CD4-positive, alpha-beta T cell treated with Interleukin-2 at 100 ng/mL for 4 hours (primary cell): ENCODE measurements at places on chromosomes 12 and 14.

DNA sequence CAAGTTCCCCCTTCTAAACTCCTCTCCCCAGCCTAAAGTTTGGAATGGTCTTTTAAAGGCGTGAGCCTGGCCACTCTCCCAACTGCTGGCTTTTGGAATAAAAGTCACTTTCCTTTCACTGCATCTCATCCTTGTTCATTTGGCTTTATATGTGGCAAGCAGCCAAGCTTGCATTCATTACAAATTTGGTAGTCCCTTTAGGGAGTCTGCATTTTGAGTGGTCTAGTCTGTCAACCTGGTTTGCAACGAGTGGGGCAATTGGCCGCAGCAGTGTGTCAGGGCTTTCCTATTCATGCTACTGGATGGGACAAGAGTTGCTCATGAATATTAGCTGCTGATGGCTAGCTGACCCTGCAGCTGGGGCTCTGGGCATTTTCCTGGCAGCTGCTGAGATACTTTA is 57.0 kb downstream of the CATSPERB start:
- DNase-seq = no peak

DNA sequence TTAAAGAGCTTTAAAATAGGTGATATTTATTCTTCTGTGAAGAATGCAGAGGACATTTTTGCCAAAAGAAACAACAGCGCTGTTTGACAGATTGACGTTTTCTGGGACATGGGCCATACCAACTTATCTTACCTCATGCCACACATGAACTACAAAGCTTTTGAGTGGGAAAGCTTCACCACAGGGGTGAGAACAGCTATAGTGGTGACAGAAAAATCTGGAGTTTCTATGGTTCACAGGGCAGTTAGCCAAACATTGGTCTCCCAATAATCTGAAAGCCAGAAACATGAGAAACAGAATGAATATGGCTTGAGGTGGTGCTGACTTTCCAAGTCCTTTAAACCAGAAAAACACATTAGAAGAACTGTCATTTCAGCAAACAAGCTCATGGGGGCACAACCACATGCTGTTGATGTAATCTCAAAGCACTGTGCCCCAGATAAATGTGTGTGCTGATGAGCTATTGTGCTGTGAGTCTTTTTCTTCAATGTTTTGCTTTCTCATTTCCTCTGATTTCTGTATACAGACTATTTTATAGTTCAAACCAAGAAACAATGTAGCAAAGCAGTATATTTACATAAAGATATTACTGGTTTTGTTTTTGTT is 905.4 kb downstream of the SLC16A7 start:
- DNase-seq = no peak

DNA sequence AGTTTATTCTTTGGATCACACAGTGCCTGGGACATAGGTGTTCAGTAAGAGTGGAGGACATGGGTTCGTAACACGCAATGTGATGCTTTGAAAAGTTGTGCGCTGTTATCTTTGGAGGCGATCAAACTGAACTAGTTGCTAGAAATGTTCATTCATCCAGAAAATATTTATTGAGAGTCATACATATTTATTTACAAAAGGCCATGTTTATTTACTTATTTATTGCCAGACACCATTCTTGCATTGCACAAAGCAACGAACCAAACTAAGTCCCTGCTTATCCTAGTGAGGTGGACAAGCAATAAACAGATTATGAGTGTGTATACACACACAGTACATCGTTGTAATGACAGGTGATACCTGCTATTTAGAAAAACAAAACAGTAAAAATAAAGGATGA is 12.6 kb downstream of the BHLHE41 start:
- no peak for DNase-seq

- DNase-seq = no peak
These were observed 67.6 kb downstream of the GTF2A1 start for GRCh38 chr14:81153187-81153586.

DNA sequence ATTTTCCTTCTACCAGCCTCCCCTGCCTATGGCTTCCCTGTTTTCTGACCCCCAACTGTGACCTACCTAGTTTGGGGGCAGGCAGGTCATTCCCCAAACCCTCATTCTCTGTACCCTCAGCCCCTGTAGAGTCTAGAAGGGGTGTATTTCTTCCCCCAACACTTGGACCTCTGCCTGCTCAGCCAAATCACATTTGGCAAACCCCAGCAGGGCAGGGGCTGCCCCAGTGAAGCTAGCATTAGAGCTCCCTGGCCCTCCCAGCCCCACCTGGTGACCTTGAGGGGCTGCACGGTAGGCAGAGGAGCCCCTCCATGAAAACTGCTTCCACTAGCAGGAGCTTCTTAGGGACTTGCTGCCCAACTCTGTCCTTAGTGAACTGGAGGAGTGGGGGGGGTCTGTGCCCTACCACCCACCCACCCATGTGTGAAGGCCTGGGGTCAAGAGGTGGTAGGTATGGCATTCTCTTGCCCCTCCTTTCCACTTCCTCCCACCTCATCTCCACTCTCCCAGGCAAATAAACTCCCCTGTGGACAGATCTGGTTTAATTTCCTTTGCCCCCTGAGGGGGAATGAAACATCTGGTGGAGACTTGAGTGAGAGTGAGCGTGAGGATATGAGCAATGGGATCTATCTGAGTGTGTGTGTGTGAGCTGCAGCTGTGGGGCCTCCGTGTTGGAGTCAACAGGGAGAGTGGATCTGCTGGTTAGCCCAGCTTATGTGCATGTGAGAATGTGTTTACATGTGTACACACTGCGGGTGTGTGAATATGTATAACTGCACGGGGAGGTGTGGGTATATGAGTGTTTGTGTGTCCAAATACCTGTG is 1.6 kb downstream of the NXPH4 start:
- no peak for DNase-seq

GRCh38 chr12:19415563-19415962 is 23.7 kb upstream of the AEBP2 start:
- no peak for DNase-seq

- no peak for DNase-seq
These were observed 8.5 kb downstream of the ZFP36L1 start for GRCh38 chr14:68784226-68784910.

GRCh38 chr14:99875836-99876235 is 82.6 kb downstream of the EML1 start:
- DNase-seq = no peak
